Kidney epithelial cell (primary cell): ENCODE measurements at places on chromosomes 11 and 22.

GRCh38 chr22:24584871-24585411 is 7.9 kb downstream of the LRRC75B start:
- DNase-seq = no peak

GRCh38 chr22:46010951-46011626 is 34.1 kb upstream of the WNT7B start:
- DNase-seq = no peak

DNA sequence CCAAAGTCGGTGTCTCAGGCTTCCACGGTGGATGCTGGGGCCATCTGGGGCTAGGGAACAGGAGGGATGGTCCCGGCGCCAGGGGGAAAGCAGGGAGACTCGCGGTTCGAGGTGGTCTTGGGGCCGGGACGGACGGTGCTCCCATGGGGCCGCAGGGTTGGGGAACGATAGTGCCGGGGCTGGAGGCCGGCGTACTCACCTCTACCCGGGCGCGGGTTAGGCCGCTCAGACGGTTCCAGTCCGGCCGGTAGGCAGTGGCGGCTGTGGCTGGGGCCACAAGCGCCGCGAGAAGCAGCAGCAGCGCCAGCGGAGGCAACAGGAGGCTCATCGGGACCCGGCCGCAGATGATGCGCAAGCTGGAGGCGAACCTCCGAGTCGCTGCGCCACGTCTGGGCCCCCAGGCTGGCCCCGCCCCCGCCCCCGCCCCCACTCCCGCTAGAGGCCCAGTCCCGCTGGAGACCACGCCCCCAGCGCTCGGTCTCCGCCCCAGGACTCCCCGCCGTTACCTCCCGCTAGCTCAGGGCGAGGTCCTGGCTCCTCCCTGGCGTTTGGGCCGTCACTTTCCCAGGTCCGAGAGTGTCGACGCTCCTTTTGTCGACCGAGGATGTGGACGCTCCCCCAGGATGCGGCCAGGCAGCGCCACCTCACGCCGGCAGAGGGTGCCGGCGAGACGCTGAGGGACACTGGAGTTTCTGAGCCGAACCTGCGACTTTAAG is at the start of gene SELENOM:
TSS of gene SELENOM (minus strand) at position 391 of the 716 bp plus-strand sequence. CDS start at position 328, 63 bp downstream.
- DNase-seq = peak; percentile 82

GRCh38 chr11:123521930-123522329 is 91.9 kb downstream of the GRAMD1B start:
- no peak for DNase-seq

DNA sequence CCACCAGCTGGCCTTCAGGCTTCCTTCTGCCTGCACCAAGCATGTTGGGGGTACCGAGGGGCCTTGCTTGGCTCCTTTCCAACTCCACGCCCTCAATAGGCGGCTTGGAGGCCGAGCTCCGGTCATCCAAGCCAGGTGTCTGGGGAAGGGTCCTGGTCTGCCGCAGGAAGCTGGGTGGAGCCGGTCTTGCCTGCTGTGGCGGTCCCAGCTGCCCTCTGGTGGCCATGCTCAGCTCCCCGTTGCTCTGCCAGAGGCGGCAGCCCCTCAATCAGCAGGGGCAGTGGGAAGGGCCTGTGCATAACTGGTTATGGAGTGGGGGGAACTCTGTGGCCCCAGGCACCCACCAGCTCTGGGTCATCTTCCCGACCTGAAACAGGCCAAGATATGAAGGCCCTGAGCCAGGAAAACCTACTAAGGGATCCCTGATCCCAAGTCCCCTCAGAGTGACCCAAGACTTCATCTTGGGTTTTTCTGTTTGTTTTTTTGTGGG is 3.2 kb downstream of the ARVCF start:
- no peak for DNase-seq

- no peak for DNase-seq
Measured at GRCh38 chr11:62353841-62354240, 16.6 kb downstream of the ASRGL1 start.

- DNase-seq = no peak
Measured at GRCh38 chr11:101974255-101974654, 57.9 kb upstream of the ANGPTL5 start.

- no peak for DNase-seq
Measured at GRCh38 chr22:45612940-45613339, 58.7 kb upstream of the ATXN10 start.

DNA sequence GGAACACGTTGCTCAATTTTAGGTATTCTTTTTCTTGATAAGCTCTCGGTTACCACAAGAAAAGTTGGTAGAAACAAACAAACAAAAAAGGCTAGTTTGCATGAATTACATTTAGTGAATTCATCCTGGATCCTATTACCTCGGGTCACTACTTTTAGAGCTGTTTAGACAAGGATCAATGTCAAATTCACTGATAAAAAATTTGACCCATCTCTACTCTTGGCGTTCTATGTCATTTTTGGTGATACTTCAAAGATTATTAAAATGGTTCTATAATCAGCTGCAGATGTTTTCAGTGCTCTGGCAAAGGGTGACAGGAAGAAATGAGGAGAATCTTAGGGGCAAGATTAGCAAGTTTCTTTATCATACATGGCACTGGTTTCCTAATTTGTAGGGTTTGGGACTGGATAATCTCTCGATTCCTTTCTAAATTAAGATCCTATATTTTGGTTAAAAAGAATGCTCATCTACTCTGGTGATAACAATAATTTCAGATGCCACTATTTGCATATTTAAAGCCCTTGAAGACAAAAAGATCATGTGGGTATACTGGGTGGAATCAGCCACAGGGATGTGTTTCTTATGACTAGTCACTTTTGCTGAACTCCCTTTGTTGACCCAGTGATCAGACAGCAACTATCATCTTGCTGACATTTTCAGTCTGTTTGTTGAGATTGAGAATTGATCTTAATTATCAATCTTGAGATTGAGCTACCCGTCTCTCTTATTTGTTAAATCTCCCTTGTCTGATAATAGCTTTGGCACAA is 442.9 kb downstream of the AASDHPPT start:
- no peak for DNase-seq

DNA sequence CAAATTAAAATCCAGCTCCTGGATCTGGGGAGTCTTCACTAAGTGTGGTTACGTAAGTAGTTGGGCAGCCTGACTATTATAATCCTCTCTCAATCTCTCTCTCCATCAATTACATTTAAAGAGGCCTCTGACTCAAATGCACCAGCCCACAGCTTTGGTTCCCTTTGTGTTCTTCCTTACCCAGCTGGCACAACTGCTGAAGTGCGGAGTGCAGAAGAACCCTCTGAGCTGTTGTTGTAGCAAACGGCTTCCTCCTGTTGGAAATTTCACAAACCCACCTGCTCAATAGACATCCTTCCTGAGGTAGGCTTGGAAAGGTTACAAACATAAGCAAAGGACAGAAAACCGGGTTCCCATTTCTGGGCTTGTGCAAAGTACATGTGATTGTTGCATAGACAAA is 17.0 kb upstream of the SORL1 start:
- no peak for DNase-seq

GRCh38 chr11:833114-833791 is 501 bp downstream of the CD151 start:
- DNase-seq = no peak

- no peak for DNase-seq
Measured at GRCh38 chr11:112977755-112978154, 16.5 kb downstream of the NCAM1 start.

- DNase-seq = no peak
Measured at GRCh38 chr11:8084352-8084751, 3.3 kb downstream of the TUB start.

- DNase-seq = no peak
Measured at GRCh38 chr11:124294687-124295086, 19.1 kb downstream of the OR8D1 start.

DNA sequence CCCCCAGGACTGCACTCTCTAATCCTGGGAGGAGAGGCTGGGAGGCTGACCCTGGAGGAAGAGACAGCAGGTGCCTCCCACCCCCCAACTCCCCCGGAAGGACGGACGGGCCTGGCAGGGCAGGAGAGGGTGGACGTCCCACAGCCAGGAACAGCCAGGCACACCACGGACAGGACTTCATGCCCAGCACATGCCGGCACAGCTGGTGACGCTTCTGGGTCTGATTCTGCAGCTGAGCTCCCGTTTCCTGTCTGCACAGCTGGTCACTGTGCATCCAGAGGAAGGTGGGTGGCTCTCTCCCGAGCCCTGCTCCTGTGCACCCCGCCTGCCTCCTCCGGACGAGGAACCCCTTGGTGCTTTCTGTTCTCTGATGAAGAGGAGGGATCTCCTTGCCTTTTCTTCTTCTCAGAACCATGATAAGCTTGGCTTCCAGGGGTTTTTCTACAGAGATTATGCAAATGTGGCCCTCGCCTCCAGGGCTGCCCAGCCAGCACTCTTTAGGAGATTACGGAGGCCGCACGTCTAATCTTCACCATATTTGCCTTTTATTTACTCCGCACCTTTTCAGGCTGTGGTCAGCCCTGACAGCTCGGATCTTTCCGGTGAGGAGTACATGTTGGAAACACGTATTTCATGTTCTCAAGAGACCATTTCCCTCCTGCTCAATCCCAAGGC is 1295.8 kb downstream of the BRD1 start:
- no peak for DNase-seq

DNA sequence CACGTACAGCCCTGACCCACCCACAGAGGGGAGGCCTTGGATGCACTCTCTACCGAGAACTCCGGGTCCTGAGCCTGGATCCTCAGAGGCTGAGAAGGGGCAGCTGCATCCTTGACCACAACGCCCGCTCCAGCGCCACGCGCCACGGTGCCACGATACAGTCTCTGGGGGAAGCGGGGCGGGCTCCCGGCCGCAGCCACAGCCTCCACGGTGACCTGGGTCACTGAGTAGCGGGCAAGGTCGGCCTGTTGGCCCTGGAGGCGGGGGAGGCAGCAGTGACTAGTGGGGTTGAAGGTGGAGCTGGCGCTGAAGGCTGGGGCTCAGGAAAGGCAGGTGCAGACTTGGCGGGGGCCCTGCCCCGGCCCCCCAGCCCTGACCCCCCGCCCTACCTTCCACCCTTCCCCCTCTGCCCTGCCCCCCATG is 3.9 kb upstream of the IRF7 start:
- DNase-seq = no peak

GRCh38 chr11:11842421-11843008 is 743 bp downstream of the USP47 start:
- DNase-seq = peak; percentile 43

DNA sequence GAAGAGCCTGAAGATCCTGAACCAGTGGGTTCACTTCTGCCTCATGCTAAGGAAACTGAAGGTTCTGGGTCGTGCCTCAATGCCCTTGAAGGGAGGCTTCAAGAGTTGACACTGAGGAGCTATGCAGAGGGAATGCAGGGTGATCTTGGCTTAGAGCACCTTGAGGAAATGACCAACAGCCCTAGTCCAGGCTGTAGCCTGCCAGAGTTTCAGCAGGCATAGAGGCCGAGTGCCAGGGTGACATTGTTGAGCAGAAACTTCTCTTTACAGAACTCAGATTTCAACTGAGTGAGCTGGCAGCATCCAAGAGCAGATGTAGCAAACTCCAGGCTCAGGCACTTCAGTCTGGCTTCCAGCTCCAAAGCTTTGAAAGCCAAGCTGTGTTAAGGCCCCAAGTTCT is 23.1 kb upstream of the CAPRIN1 start:
- DNase-seq = no peak

DNA sequence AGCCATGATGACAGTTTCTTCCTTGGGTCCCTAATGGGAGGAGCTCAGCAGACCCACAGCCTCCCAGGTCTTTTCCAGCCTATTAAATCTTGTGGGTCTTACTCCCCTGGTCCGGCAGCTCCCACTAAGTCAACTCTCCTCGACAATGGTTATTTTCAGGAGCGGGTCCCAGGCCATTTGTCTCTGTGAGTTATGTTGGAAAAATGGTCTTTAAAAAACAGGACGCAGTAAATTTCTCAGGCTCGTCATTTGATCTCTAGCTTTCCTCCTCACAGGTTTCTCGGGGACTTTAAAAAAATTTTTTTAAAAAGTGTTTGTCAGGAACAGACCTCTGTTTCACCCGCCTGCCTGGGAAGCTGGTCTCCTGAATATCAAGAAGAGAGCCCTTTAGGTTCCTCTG is 397.5 kb upstream of the NARS2 start:
- no peak for DNase-seq

DNA sequence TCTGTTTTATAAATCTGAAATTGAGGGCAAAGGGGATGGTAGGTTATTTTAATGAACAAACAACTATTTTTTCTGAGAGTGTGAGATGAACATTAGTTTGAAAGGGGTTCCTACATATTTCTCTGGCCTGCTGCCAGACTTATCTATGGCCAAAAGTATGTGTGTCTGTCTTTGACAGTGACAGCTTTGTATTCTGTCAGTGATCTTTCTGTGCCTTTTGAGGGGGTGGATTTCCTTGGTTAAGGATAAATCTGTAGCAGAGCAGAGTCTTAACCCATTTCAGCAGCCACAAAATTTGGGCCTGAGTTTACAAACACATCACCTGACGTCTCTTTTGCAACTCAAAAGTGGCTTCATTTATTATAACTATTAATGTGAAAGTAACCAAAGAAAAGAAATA is 30.9 kb downstream of the ZFTA start:
- no peak for DNase-seq

DNA sequence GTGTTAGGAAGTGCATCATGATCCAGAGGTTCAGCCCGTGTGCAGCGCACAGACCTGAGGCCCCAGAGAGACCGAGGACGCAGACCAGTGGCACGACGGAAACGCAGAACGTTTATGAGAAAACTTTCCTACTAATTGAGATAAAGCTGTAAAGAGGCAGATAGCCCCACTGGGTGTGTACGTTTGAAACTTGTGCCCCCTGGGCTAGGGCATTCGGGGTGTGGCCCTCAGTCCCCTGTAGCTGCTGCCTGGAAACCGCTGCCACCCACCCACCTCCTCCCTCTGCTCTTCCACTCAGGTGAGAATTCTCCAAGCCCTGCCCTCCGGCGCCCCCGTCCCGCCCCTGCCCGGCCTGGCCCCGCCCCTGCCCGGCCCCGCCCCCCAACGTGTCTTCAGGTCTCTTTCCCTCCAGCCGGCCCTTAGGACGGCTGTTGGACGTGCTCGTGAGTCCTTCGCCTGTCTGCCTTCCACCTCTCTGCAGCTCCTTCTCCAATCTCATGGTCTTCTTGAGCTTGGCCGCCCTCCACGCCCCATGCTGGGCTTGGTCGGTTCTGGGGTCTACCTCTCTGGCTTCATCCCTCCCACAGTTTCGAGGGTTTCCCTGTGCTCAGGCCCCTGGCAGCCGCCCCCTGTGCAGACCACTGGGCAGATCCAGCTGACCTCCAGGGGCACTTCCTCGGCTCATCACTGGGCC is 12.1 kb downstream of the MAPK8IP2 start:
- no peak for DNase-seq

DNA sequence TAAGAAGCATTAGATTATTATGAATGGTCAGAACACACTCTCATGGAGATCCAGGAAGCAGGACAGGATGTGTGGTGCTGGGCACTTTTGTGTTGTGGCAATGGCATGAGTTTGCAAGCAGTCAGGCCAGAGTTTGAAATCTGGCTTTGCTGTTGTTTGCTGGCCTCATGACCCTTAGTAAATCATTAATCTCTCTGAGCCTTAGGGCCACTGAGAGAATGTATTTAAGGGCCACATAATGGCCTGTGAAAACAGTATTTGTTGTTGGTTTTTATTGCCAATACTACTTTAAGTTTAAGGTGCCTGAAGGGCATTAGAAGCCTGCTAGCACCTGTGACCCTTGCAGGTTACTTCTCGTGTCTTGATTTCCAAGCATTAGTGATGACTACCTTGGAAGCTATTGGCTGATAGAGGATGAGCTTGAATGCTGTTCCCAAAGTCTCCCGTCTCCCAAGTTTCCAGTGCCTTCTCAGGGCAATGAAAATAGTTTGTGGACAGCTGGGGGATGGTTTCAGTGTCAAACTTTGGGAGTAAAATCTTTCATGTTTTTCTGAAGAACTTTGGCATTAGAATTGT is 24.6 kb downstream of the STIM1 start:
- DNase-seq = no peak
